Stimulated activated CD8-positive, alpha-beta memory T cell treated with anti-CD3 and anti-CD28 coated beads, Interleukin-15, amount 100 ng/mL, for 48 hours (primary cell): ENCODE measurements at places on chromosomes 4 and X.

GRCh38 chr4:6908432-6909112 lies 1.1 kb upstream of the TBC1D14 start:
- no peak for DNase-seq

GRCh38 chrX:40449956-40450706 lies 130.6 kb upstream of the ATP6AP2 start:
- DNase-seq: no peak

DNA sequence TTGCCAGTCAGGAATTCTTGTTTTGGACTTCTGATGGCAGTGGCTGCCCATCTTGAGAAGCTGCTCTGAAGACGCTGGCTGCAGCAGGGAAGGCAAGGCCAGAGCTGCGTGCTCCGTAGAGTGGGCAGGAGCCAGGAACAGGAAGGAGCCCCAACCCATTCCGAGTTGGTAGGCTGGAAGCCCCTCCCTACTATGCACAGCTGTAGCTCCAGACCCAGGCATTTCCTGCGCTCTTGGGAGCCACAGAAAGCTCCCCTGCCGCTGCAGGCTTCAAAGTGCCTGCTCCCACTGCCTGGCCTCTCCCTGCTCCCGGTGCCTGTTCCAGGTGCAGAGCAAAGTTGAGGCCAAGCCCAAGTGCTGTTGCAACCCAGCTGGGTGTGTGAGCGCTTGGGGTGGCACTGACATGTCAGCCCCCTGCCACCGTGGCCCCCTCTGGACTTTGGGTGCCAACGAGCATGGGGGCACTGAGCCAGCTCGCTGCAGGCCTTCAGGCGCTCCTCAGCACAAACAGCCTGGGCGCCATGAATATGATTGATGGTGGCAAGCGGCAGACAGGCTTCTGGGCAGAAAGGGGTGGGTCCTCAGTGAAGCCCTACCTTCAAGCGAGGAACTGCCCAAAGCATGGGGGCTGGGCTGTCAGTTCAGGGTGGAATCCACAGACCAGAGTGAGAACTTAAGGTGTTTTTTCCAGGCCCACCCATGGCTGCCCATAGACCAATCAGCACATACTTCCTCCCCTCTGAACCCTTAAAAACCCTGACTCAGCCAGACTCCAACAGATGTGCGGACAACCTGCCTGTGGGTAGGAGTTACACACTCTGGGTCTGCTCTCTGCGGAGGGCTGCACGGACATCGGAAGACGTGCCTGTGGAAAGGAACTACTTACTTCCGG lies 677.2 kb upstream of the INTU start:
- DNase-seq: no peak

GRCh38 chr4:14155803-14156202 lies 528.3 kb upstream of the BOD1L1 start:
- DNase-seq: no peak

DNA sequence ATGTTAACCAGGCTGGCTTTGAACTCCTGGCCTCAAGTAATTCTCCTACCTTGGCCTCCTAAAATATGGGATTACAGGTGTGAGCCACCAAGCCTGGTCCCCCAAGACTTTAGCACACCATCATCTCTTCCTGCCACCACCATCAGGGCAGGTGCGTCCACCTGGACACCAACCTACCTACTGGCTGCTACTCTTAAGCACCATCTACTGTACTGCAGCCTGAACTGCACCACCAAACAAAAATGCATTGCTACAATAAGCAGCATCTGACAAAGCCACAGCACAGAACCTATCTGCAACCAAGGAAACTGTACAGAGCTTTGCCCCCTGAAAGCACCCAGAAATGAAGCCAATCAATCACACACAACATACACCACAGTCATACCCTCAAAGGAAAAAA lies 139.7 kb downstream of the EFHC2 start:
- no peak for DNase-seq

DNA sequence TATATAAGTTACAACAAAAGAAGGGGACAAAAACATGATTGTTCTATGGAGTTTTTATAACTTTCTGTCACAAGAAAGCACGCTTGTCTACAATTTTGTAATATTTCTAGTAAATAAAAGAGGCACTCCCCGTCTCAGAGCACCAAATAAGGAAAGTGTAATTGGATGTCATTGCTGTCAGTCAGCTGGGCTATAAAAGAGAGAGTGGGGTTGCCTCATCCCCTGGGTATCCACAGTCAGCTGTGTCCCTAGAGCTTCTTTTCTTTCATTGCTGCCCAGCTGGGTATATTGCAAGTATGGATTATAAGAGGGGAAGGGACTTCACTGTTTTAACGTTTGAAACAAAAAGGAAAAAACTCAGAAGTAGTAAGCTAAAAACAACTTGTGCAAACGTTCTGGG lies 61.3 kb downstream of the NPNT start:
- no peak for DNase-seq

DNA sequence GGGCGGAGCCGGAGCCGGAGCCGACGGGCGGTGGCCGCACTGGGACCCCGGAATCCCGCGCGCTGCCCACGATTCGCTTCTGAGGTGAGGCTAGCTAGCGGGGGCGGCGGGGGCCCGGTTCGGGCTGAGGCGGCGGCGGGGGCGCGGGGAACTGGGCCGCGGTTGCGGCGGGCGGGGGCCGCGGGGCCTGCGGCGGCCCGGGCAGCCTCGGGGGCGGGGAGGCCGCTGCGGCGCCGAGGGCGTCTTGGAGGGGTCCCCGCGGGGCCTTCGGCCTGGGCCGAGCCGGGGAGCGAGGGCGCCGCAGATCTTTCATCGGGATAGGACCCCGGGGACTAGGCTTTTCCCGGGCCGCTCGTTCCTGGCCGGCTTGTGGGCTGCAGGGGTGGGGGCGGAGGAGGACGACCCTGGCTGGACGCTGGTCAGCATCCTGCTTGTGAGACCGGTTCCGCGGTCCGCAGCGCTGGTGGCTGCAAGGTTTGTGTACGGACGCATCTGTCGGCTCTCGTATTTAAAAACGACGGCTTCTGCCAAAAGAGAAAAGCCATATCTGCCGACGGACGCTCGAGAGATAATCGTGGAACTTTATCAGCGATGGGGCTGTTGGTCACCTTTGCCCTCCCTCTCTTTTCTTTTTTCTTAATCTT lies 419 bp downstream of the ADD1 start:
- no peak for DNase-seq

DNA sequence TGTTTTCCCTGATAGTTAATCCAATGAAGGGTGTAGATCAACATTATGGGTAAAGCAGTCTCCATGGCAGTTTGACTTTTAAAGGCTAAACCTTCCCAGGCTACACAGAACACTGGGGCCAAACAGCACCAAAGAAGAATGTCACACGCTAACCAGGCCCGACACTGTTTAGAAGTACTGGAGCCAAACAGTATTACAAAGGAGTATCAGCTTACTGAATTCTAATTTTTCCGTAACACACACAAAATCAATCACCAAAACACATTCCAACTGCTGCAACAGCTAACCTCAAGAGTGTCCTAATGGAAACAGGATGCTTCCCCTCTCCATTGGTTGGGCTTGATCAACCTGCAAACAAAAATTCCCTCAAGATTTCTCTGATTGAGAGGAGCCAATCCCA lies 783.5 kb downstream of the PCDH18 start:
- no peak for DNase-seq

GRCh38 chrX:12975991-12976558 lies 1.2 kb downstream of the TMSB4X start:
- no peak for DNase-seq

- no peak for DNase-seq
Measured at GRCh38 chr4:107688421-107688820, 31.6 kb downstream of the PAPSS1 start.
